8988T (cell line): ENCODE measurements at places on chromosomes 7 and 10.

- DNase-seq, result peak; percentile 64
These were observed 1.7 kb upstream of the NEURL1 start for GRCh38 chr10:103491729-103492364.

DNA sequence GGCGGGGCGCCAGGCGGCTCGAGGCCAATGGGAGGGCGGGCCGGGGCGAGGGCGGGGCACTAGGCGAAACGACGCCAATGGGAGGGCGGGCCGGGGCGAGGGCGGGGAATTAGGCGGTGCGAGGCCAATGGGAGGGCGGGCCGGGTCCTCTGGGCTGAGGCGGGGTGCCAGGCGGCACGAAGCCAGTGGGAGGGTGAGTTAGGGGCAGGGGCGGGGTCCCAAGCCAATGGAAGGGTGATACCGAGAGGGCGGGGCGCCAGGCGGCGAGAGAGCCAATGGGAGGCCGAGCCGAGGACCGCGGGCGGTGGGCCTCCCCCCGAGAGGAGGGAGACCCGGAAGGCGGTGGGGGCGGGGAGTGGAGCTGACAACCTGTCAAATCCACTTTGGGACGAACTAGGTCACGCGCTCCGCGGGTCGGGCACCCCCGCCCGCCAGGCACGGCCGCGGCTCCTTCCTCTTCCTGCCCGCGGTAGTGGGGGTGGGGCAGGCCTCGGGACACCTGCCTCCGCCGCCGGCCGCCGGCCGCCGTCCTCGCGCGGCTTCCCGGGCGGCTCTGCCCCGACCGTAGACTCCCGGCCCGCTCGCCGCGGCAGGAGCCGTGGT lies 28.0 kb upstream of the KMT2C start:
- DNase-seq, result peak; percentile 81

DNA sequence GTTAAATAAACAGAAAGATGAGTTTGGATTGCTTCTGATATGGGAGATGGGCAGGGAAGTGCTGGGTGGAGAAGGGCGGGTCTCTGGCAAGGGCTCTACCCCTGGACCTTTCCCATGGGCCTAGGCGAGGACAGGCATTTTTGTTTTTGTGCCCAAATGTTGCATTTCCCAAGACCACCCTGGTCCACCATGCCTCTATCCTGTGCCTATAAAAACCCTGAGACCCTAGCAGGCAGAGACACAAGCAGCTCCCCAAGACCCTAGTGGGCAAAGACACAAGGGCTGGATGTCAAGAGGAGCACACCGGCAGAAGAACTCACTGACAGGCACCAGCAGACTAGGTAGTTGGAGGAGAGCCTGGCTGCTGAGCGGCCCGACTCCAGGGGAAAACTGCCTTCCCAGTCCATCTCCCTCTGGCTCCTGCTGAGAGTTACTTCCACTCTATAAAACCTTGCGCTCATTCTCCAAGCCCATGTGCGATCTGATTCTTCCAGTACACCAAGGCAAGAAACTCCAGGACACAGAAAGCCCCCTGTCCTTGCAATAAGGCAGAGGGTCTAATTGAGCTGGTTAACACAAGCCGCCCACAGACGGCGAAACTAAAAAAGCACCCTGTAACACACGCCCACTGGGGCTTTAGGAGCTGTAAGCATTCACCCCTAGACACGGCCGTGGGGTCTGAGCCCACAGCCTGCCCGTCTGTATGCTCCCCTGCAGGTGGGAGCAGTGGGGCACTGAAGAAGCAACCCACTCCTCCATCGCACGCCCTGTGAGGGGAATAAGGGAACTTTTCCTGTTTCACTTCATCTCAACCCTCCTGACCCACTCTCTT lies 291.4 kb downstream of the PTPRN2 start:
- DNase-seq, result no peak

DNA sequence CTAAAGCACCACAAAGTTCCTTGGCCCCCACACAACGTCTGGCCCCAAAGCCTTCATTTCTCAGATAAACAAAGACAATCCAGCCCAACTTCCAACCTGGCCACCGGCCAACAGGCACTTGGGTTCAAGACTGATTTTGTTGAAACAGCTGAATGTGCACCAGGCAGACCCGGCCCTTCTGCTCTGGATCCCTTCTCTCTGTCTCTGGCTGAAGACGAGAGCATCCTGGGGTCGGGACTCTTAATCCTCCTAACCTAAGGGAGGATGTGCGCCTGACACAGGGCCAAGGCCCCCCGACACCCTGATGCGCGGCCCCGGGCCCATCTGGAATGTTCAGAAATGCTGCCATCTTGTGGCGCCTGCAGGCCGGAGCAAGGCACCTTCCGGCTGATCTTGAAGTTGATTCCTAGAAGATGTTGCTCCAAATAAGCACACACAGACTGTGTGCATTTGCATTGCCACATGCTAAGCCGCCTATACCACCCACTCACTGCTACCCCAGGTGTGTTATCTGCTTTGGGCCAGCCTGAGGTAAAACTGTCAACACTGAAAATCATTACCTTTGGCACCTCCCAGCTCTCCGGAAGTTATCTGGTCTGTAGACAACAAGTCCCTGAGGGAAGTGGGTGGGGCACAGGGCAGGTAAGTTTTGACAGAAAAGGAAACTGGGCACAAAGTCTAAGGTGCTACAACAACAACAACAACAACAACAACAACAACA lies 98.4 kb upstream of the HABP2 start:
- peak; percentile 58 for DNase-seq

DNA sequence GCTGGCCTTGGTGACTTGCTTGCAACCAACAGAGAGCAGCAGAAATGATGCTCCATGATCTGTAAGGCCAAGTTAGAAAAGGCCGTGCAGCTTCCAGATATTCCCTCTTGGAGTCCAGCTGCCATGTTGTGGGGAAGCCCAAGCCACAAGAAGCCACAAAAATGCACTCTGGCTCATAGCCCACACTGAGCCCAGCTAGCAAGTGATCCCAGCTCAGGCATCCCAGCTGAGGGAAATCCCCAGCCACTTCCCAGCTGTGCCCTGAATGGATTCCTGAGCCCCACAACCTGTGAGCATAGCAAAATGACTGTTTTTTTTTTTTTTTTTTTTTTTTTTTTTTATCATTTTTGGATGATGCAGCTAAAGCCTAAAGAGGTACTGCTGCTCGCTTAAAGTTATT lies 11.1 kb upstream of the SDK1 start:
- DNase-seq, result no peak
